ENCODE measurements at places on chromosomes 7 and 10.
A peak's percentile ranks its signal among the peaks of the same experiment; 100 is the strongest.

DNA sequence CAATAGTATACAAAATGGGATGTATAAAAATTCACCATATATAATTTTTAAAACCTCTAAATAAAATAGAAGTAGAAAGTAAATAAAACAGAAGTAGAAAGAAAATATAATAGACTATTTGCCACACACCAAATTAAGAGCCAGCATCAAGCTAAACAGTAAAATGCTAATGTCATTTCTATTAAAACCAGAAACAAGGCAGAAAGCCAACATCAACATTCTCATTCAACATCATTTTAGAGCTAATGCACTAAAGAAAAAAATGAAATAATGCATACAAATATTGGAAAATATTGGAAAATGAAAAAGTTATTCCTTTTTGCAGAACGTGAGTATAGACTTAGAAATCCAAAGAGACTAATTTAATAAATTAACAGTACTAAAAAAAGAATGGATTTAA lies 23.4 kb upstream of the RELN start:
- no peak for DNase-seq

DNA sequence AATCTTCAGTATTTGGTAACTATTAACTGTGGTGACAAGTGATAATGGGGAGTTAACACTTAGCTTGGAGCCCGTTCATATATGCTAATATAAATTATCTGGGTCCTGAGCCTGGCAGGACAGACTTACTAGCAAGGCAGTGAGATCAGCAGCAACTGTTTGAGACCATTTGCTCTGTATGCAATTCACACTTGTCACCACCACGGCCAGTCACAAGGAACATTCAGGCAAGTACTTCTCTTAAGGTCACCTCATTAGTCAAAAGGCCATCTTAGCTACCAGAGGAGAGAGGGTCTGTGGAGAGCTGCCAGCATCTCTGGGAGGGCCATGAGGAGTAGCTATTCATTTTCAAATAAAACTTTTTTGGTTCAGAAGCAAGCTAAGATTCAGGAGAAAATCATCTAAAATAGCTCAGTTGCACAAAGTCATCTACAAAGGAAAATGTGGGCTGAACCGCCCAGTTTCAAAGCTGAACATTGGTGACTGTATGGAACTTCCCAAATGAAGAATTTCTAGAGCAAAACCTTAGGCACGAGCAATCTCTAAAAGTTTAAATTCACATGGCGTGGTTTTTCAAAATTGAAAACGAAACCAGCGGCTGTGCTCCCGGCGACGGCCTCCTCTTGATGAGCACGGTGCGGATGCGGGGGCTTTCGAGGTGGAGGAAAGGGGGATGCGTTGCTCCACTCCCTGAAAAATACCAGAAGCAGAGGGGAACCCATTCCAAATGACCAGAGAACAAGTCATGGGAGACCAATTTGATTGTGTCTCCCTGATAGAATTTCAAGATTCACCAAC lies 233.5 kb upstream of the MGMT start:
- no peak for DNase-seq

- DNase-seq = peak; percentile 4
Measured at GRCh38 chr10:9709849-9710248, 1307.8 kb upstream of the CELF2 start.

- peak; percentile 89 for DNase-seq
Measured at GRCh38 chr7:90474284-90475210, 5.1 kb downstream of the PTTG1IP2 start.

GRCh38 chr10:14306190-14306589 lies 24.5 kb downstream of the FRMD4A start:
- no peak for DNase-seq

DNA sequence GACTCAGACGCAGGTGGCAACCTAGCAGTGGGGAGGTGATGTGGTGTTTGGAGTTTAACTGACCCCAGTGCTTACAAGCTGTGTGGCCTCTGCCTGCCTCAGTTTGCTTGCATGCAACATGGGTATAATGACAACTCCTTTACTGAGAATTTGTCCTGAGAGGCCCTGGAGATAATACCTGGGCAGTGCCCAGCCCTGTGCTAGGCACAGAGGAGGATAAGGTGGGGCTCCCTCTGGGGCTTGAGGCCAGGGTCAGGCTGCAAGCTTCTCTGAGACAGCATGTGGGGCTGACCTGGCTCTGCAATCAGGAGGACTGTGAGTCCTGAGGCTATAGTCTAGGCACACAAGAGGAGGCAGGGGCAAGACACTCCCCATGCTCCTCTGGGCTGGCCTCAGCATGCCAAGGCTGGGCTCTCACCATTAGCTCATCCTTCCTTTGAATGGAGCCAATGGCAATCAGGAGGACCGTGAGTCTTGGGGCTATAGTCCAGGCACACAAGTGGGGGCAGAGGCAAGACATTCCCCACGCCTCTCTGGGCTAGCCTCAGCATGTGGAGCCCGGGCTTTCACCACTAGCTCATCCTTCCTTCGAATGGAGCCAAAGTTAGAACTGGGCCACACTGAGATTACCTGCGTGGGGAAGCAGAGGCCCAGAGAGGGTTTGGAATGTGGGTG lies 147.9 kb downstream of the RPS24 start:
- DNase-seq = no peak

GRCh38 chr10:89069589-89069988 lies 79.0 kb downstream of the FAS start:
- no peak for DNase-seq

GRCh38 chr10:21953585-21954057 lies 49.9 kb downstream of the DNAJC1 start:
- peak; percentile 44 for DNase-seq

GRCh38 chr7:111438369-111439289 lies 123.7 kb downstream of the IMMP2L start:
- DNase-seq = peak; percentile 70

DNA sequence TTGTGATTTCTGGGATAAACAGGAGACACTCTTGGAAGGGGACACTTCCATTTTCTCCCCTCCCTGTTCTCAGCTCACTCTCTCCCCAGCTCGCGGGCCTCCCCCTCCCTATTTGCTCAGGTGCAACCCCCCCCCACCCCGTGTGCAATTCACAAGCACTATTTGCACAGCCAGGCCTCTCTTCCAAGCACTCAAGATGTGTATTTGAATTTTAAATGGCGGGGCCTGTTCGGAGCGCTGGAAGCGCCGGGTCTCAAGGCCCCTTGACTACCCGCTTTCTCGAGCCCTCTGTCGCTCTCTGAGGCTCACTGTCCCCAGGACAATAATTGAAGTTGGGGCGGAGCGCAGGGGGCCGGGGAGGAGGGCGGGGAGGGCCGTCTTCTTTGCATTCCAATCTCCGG lies 7.8 kb downstream of the SHH start:
- no peak for DNase-seq

DNA sequence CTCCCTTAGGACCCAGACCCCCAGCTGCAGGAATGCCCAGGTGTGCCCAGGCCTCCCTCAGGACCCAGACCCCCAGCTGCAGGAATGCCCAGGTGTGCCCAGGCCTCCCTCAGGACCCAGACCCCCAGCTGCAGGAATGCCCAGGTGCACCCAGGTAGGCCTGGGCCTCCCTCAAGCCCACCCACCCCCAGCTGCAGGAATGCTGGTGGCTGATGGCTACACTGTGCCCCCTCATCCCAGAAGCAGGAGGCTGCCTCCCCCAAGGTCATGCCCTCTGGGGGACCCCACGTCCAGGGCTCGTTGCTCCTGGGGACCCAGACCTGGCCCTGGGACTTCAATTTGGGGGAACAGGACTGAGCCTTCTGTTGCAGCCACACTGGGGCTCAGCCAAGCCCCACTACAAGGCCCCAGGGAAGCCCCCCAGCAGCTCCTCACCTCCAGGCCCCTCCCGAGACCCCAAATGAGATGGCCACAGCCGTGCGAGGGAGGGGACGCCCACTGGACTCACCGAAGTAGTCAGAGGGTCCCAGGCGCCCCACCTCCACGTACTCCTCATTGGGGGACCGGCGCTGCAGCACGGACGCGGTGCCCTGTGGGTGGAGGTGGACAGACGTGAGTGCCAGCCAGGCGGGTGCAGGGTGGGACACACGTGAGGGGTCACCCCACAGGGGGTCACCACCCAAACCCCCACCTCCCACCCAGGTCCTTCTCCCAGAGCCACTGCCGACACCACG lies 31.4 kb upstream of the PDGFA start:
- no peak for DNase-seq

- peak; percentile 25 for DNase-seq
Measured at GRCh38 chr10:91077549-91078071, 142.9 kb upstream of the PCGF5 start.

GRCh38 chr10:46515366-46515765 lies 41.1 kb downstream of the GPRIN2 start:
- no peak for DNase-seq

- DNase-seq = no peak
Measured at GRCh38 chr7:32539919-32540531, 44.7 kb downstream of the AVL9 start.

DNA sequence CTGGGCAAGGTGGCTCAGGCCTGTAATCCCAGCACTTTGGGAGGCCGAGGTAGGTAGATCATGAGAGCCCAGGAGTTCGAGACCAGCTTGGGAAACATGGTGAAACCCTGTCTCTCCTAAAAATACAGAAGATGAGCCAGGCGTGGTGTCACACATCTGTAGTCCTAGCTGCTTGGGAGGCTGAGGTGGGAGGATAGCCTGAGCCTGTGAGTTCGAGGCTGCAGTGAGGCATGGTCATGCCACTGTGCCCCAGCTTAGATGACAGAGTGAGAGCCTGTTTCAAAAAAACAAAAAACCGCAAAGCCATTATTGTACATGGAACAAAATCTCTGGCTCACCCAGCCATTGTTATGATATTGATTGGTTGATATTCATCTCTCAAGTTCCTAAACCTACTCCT lies 53.7 kb downstream of the KMT2E start:
- DNase-seq = no peak

DNA sequence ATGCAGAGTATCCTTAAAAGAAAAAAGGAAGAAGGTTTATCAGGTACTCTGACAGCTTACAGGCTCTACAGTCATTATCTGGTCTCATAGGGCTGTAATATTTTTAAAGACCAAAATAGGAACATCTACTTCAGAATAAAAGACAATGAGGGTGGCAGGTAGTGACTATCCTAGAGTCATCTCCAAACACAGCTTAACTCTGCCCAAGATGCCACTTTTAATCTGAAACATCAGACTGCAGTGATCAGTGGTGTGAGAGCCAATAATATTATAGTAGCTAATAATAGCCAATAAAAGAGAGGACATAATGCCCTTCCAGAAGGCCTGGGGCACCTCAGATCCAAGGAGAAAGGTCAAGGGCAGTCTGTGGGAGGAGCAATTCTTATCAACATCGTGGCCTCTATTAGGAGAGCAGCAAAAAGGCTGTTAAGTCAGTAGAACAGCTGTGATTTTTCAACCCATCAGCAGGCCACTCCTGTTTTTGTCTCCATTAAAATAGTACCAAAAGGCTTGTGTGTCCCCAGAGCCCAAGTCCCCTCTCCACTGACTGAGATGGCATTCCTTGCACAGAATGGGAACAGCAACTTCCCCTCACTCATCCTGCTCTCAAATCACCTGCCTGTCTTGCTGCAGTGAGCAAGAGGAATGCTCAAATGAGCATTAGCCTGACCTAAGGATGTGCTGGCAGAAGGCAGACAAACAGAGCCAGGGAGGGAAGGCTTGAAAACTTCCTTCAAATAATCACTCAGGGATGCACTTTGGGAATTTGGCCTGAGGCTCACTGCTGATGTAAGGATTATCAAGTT lies 20.7 kb upstream of the SPOCK2 start:
- no peak for DNase-seq

DNA sequence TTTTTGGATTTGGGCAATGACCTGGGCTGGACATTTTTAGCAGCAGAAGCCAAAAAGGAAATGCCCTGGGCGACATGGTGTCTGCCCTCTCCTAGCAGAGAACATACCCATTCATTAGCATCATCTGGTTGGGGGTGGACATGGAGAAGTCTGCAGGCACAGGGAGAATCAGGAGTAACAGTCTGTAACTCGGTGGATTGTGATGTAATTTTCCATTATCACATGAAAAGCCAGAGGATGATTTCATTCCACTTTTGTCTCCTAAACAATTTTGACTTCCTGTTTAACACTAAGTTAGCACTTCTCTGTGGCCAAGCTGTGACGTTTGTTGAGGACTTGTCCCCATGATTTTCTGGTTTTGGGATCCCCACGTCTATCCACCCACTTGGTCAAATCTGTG lies 153.8 kb upstream of the HABP2 start:
- no peak for DNase-seq

DNA sequence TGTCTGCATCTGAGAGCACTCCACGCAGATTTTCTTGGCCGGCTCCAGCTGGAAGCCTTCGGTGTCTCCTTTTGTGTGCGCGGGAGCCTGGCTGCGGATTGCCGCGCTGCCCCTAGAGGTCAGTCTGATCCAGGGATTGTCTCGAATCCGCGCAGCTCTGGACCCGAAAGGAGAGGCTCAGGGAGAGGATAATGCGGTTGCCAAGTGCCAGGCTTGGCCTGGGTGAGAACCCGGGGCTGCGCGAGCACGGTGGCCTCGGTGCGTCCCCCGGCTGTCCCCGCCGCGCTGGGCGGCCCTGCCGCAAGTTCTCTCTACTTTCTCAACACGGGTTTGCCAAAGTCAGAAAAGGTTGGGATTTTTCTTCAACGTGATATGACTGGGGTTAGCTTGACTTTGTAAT lies 140.9 kb downstream of the ADCYAP1R1 start:
- peak; percentile 59 for DNase-seq

GRCh38 chr10:24393201-24393600 lies 184.3 kb downstream of the KIAA1217 start:
- DNase-seq = no peak

GRCh38 chr10:51297438-51297837 lies 223.2 kb downstream of the PRKG1 start:
- DNase-seq = peak; percentile 42

DNA sequence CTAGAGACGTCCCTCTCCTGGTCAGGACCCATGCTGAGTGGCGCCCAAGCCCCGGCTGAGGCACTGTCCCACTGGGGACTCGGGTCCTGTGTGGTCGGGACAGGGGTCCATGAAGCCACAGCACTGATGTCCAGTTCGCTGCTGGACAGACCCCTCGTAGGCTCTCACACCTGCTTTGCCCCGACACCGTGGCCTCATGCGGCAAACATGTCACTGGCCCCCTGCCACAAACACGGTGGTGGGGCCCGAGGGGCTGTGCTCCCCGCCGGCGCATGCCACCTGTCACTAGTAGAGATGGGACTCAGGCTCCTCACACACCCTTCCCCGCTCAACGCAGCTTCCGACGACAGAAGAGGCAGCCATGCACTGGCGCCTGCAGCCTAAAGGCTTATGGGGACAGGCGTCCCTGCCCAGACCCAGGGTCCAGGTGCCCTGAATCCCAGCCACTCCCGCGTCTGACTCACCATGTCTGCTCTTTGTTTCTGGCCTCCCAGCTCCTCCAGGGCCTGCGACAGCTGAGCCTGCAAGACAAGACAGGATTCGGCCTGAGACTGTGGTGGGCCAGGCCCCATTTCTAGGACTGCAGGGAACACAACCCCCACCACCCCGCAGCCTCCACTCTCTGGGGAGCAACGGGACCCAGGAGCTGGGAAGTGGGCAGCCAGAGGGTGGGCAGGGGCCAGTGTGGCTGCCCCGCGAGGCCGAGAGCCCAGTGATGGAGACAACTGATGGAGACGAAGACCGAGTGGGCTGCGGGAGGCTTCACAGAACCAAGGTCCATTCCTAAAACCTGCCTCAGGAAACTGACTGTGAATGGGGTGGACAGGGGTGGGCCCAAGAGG lies 230.9 kb downstream of the MAD1L1 start:
- DNase-seq = no peak

GRCh38 chr10:27134371-27134770 lies 19.8 kb downstream of the YME1L1 start:
- no peak for DNase-seq
